ENCODE measurements at places on chromosomes 11 and 22. TPM values are rescaled to one million over a fixed set of nuclear protein-coding genes. Genes with fewer than 3 reads are reported as not detected.

GAL3ST3 gene
- not detected for total RNA-seq

KBTBD4 gene
- total RNA-seq = 17.5 TPM

FAM83F gene
- total RNA-seq = not detected

CD248 gene
- 528 TPM for total RNA-seq

MS4A6E gene
- total RNA-seq = not detected

OR10W1 gene
- not detected for total RNA-seq

ARHGEF12 gene
- 67.7 TPM for total RNA-seq

DCHS1 gene
- 1.4 TPM for total RNA-seq

DNA sequence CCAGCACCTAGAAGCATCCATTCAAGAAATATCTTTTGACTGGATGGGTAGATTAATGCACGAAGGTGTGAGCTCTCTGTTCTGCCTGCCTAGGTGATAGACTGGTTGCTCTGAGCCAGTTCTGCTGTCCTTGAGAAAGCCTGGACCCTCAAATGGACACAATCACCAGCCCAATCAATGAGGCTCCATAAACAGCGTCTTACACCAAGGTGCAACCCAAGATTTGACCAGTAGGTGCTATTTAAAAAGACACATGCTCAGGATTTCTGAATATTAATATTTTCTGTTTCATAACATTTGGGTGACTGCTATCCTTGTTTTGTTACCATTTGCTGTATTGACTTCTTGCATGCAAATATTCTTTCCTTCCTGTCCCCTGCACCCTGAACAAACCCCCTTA is 39.0 kb downstream of the PAMR1 start:
- DNase-seq = no peak

- DNase-seq = no peak
Measured at GRCh38 chr22:39434243-39434653, 22.6 kb upstream of the MGAT3 start.

DNA sequence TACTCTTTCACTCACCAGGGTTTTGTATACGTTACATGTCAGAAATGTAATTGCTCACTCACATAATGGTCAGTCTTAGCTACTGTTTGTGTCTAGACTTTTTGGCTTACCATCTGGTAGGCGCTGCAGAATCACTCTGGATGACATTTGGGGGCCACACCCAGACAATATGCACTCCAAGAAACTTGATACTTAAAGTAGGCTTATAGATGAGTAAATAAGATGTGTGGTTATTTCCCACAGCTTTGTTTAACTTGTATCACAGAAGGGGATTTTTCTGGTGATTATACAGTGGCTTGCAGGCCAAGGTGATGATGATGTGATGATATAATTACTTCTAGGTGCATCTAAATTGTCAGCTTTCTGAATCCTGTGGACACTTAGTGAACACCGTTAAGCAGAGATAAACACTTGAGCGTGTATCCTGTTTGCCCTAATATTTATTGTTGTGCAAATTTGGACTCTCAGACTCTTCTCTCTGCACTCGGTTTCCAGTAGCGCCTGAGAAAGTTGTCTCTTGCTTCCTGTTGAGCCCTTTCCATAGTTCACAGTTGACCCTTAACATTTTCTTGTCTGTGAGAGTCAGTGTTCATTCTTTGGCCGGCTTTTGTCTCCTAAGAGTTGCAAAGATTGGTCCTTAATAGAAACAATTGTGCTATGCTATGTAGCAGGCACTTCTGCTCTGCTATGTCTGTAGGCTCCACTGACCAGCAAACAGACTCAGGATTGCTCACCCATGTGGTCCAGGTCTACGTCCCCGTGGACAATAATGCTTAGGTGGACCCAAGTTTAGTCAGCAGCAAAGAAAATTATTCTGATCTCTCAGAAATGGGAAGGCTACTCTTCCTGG is 89.3 kb downstream of the PRR5L start:
- peak; percentile 16 for DNase-seq

DNA sequence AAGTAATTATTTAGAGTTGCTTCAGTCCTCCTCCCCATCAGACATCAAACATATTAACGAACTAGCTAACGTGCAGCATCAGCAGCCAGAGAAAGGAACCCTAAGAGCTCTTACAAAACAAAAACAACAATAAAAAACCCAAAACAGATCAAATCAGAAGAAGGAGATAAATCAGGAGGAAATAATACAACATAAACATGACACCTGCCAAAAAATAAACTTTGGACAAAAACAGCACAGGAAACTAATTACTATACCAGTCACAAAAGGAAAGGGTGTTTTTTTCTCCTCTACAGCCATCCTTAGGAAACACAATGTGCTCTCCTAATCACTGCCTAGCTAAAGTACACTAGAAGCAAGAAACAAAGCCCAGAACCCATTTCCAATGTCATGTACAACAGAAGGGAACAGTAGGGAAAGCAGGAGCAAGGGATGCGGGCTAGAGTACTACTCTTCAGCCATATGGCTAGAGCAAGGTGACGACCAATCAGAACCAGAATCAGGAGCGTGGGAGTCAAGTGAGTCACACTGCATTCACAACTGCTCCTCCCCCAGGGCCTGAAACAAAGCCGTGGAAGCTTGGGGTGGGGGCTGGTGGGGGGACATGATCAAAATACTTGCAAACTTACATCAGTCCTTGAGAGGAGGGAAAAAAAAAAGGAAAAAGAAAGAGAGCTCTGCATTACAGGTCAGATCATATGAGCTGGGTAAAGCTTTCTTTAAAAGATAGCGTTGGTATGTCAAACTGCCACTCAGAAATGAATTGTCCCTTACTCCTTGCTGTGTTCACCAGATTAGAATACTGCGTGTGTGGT is 60.4 kb downstream of the LARGE2 start:
- peak; percentile 38 for DNase-seq

DNA sequence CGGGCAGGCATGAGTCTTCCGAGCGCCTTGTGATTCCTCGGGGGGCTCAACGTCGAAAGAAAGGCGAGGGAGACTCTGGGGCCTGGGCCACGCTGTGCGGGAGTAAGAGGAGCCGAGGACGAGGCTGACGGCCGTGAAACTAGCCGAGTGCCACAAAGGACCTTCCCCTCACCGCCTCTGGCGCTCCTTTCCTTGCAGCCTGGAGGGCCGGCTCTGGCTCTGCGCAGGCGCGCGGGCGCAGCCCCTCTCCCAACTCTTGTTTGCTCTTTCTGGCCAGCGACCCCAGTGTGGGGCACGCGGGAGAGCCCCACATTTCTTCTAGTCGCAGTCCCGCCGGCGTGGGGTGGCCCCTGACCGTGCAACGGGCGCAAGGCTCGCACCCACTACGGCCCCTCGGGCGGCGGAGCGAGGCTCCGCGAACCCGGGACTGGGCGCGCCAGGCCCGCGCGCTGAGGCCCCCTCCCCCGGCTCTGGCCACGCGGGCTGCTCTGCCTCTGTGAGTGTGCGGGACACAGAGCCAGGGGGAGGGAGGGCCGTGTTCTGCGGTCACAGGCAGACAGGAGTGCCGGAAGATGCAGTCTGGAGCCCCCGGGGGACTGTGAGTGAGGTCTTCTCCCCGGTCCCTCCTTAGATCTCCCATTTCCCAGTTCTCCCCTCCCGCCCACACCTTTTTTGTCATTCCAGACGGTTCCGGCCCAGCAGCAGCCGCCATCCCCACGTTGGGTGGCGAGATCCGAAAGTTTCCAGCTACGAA is 1.0 kb upstream of the TOB2 start:
- peak; percentile 36 for DNase-seq

DNA sequence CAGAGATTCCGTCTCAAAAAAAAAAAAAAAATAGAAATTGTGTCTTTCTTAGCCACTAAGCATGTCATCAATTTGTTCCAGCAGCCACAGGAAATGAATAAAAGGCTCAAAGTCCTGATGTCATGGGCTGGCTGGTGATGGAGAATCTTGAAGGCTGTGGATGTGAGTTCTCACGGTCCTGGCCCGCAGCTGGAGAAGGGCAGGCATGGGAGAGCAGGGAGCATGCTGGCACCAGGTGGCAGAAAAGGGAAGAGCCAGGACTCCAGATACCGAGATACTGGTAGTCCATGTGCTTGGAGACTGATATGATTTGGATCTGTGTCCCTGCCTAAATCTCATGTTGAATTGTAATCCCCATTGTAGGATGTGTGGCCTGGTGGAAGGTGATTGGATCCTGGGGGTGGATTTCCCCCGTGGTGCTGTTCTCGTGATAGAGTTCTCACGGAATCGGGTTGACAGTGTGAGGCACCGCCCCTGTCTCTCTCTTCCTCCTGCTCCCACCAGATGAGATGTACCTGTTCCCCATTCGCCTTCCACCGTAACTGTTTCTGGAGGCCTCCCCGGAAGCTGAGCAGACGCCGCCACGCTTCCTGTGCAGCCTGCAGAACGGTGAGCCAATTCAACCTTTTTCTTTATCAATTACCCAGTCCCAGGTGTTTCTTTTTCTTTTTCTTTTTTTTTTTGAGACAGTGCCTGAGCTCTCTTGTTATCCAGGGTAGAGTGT is 18.1 kb downstream of the MRGPRD start:
- no peak for DNase-seq

DNA sequence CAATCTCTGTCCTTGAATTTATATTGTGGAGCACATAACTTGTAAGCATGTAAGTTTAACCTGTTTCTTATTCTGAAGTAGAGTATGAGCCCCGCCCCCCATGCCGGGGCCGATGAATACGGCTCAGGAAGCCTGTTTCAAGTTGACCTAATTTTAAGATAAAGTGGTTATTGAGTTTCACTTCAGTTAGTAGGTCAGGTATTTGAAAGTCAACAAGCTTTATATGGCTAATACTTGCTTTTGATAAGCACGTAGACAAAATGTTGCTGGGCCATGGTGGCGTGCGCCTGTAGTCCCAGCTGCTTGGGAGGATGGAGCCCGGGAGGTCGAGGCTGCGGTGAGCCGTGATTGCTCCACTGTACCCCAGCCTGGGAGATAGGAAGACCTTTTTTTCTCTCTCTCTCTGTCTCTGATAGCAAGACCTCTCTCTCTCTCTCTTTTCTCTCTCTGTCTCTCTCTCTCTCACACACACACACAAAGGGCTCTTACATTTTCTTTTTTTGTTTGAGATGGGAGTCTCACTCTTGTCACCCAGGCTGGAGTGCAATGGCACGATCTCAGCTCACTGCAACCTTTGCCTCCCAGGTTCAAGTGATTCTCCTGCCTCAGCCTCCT is 14.4 kb downstream of the YWHAH start:
- DNase-seq = no peak

DNA sequence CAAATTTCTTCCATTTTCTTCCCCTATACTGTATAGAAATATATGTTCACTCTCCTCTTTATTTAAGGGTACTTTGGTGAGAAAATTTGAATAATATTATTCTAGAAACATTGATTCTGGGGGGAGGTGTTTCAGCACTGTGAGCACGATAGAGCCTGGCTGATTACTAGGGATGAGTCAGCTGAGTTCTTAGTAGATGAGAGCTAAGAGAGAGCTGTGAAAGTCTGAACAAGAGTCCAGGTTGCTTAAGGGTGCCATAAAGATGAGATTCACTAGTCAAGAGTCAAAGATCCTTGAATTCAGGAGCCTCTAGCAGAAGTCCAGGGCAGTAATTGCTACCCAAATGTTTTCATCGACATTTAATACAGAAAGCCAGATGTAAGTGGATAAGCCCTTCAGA is 756.6 kb upstream of the API5 start:
- no peak for DNase-seq

DNA sequence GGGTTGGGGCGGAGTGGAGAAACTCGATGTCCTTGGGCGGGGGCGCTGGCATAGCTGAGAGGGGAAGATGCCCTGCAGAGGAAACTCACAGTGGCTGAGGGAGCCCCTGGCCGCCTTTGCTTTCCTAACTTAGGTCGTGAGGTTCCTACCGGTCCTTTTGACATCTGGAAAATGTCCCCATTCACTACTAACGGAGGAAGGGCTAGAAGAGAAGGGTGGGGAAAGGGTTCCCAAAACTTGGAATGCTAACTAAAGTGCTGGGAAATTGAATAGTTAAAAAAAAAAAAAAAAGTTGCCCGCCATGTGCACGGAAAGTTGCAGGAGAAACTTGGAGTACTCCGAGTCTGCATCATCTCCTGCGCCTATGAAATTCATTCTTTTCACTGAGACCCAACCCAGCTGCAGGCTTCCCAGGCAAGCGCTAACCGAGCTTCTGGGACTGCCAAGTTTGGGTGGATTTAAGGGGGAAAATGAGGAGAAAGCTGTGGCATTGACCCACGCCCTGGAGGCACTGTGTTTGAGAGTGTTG is 796 bp downstream of the TIMP3 start:
- no peak for DNase-seq

DNA sequence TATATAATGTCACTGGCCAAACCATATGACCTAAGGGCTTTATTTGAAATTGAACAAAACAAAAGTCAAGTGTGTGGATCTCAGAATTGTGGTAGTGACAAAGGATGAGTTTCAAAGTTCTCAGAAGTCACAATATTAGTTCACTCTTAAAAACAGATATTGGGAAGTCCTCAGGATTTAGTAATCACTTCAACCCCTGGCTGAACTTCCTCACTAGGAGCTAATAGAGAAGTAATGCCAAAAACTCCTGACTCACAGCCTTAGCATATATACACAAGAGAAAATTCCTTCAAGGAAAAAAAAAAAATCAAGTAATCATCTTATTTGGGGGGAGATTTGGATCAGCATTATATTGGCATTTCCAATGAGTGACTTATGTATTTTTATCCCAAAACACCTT is 75.6 kb upstream of the APOA1 start:
- DNase-seq = peak; percentile 57

DNA sequence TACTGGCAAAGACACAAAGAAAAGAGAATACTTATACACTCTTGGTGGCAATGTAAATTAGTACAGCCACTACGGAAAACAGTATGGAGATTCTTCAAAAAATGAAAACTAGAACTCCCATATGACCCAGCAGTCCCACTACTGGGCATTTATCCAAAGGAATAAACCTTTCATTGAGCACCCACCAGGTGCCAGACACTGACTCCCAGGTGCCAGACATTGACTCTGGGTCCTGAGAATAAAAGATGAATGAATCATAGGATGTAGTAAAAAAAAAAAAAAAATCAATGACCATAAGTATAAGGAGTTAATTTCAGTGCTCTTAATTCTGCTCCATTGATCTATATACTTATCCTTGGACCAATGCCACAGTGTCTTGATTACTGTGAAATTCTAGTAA is 28.2 kb downstream of the HEPHL1 start:
- DNase-seq = no peak

GRCh38 chr11:79708319-79708932 is 267.6 kb upstream of the TENM4 start:
- DNase-seq = peak; percentile 47

GRCh38 chr11:62504158-62504973 is 42.2 kb downstream of the AHNAK start:
- DNase-seq = no peak

DNA sequence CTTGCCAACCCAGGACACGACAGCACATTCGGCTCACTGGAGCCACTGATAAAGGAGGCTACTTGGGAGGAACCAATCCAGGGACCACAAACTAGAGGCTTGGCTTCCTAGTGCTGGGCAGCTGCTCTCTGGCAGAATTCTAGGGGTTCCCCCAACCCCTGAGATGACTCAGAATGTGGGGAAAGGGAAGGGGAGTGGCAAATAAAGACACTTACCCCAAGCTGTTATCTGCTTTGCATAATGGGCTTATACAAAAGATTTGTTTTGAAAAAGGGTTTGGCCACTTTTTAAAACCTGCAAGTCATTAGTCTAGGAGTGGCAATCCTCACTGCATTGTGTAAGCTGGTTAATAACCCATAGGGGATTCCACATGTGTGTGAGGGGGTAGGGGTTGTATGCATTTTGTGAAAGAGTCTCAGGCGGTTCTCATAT is 64.1 kb upstream of the LMO1 start:
- DNase-seq = no peak
